Peyer's patch (tissue), 4 donors: ENCODE measurements at places on chromosomes 5 and 9. TPM values are rescaled to one million over a fixed set of nuclear protein-coding genes. Genes with fewer than 3 reads are reported as not detected.

The SOWAHA gene
- 13.2 TPM for total RNA-seq

The TMEM174 gene
- not detected for total RNA-seq

The ENTPD2 gene
- 5.0 TPM for total RNA-seq

The CDKN2A gene
- total RNA-seq, result not detected

The SLC6A19 gene
- total RNA-seq, result 9.9 TPM

The CCL19 gene
- total RNA-seq, result not detected

The SOX30 gene
- not detected for total RNA-seq

The PHYKPL gene
- 180 TPM for total RNA-seq

The SPINK13 gene
- total RNA-seq, result not detected

The LRRC26 gene
- total RNA-seq, result 37.1 TPM

The LYRM7 gene
- total RNA-seq, result 6.6 TPM

GRCh38 chr5:132669966-132670882 lies 3.6 kb upstream of the IL4 start:
- no peak overlapping the region for H3K27ac ChIP-seq
- H3K27me3 ChIP-seq, result no peaks in the 10 kb centered on the region
- DNase-seq, result no peak
- H3K36me3 ChIP-seq, result no peaks in the 10 kb centered on the region

GRCh38 chr5:13866792-13867191 lies 77.7 kb downstream of the DNAH5 start:
- no peaks in the 10 kb centered on the region for H3K36me3 ChIP-seq
- no peak overlapping the region for H3K27ac ChIP-seq

- H3K4me1 ChIP-seq, result no peaks in the 10 kb centered on the region
- no peak for DNase-seq
- no peaks in the 10 kb centered on the region for H3K27me3 ChIP-seq
- H3K4me3 ChIP-seq, result no peak overlapping the region
Observed at GRCh38 chr5:97297063-97297703, 114.1 kb upstream of the RIOK2 start.

DNA sequence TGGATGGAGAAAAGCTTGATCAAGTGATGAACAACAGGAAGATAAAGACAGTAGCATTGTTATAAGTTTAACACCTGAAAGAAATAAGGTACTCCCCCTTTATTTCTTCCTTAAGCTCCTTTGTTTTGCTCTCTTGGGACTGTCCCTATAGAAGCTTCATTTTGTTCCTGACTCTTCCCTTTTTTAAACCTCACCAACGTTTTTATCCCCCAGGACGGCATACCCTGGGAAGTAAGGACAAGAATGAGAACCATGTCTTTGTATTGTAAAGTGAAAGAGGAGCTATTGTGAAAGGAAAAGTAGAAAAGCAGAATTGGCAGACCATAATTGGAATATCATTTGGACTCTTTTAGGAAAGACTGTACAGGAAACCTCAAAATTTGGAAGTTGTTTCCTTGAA lies 1368.6 kb upstream of the C9orf72 start:
- no peaks in the 10 kb centered on the region for H3K36me3 ChIP-seq
- H3K4me1 ChIP-seq, result no peaks in the 10 kb centered on the region
- no peak for DNase-seq
- no peaks in the 10 kb centered on the region for H3K27me3 ChIP-seq
- no peak overlapping the region for H3K4me3 ChIP-seq
- H3K27ac ChIP-seq, result no peak overlapping the region

DNA sequence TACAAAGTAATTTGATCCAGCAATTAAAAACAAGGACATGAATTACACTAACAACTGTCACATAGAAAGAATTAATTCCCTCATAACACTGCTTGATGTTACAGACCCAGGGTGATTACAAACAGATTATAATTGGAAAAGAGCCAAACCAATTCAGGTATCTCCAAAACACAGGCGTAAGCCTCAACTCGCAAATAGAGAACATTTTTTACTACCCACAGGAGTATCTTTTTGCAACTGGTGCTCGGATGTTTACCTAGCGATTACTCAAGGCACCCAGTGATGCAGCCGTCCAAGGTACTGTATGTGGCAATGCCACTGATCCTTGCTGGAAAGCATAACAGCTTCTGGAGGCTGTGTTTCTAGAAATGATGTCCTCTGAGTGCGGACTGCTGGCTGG lies 386.1 kb upstream of the KIF2A start:
- no peaks in the 10 kb centered on the region for H3K4me1 ChIP-seq
- DNase-seq, result no peak
- no peak overlapping the region for H3K4me3 ChIP-seq
- no peaks in the 10 kb centered on the region for H3K36me3 ChIP-seq
- H3K27ac ChIP-seq, result no peak overlapping the region
- no peaks in the 10 kb centered on the region for H3K27me3 ChIP-seq

DNA sequence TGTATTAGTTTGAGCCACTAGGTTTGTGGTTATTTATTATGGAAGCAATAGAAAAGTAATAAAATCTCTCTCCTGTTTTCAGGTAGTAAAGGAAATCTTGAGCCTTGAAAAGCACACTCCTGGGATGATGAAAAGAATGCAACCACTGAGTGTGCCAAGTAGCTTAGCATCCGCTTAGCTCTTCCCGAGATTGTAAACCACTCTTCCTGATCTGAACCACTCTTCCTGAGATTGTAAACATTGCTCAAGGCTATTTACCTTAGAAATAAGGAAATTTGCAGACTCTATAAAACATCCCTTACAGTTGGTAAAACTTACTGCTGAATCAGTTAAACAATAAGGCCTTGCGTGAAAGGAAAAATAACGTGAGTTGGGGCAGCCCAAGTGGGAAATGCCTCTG lies 17.4 kb upstream of the IL33 start:
- H3K4me1 ChIP-seq, result no peaks in the 10 kb centered on the region
- no peak for DNase-seq
- H3K4me3 ChIP-seq, result no peak overlapping the region
- no peaks in the 10 kb centered on the region for H3K27me3 ChIP-seq
- H3K36me3 ChIP-seq, result no peaks in the 10 kb centered on the region

DNA sequence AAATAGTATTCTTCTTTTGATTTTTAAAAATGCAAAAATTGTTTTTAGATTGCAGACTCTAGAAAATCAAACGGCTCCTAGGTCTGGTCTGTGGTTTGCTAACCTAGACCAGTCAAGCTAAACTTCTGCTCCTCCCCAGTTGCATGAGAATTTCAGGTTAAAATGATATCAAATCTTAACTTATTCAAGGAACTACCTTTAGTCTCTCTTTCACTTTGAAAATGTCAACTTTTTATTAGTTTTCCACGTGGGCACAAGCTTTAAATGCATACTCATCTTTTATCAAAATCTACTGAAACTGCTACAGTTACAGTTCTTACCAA lies 8.8 kb downstream of the CAMK4 start:
- H3K27me3 ChIP-seq, result no peaks in the 10 kb centered on the region
- H3K4me1 ChIP-seq, result no peaks in the 10 kb centered on the region
- H3K4me3 ChIP-seq, result no peak overlapping the region
- H3K27ac ChIP-seq, result no peak overlapping the region
- no peak for DNase-seq

- H3K4me3 ChIP-seq, result no peak overlapping the region
- no peaks in the 10 kb centered on the region for H3K36me3 ChIP-seq
- no peaks in the 10 kb centered on the region for H3K4me1 ChIP-seq
- no peak for DNase-seq
- peak overlapping the region; percentile 92 for H3K27ac ChIP-seq
Observed at GRCh38 chr5:139666551-139666950, 18.4 kb downstream of the CXXC5 start.

GRCh38 chr9:132610661-132611060 lies 28.3 kb downstream of the BARHL1 start:
- no peak overlapping the region for H3K27ac ChIP-seq
- no peaks in the 10 kb centered on the region for H3K4me1 ChIP-seq
- DNase-seq, result no peak
- peaks cover 65% of the 10 kb centered on the region for H3K36me3 ChIP-seq
- no peaks in the 10 kb centered on the region for H3K27me3 ChIP-seq

GRCh38 chr9:23542438-23542837 lies 283.6 kb downstream of the ELAVL2 start:
- H3K27ac ChIP-seq, result no peak overlapping the region
- no peak for DNase-seq
- no peaks in the 10 kb centered on the region for H3K36me3 ChIP-seq
- no peaks in the 10 kb centered on the region for H3K27me3 ChIP-seq
- H3K4me3 ChIP-seq, result no peak overlapping the region
- no peaks in the 10 kb centered on the region for H3K4me1 ChIP-seq

DNA sequence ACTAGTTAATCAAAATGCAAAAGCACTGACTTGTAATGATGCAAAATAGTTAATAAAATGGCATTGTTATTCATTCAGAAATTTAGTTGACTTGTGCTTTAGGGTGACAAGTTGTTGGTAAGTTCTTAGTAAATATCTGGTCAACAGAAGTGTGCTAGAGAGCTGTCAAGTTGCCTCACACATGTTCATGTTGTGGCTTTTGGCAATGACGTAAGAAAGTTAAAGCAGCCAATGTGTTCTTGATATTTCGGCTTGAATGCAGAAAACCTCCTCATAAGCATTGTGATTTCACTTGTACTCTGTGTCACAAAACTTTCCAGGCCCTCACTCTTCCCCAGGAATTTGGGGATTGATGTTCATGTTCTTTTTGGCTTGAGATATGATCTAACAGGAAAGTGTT lies 626.7 kb downstream of the PRR16 start:
- H3K4me1 ChIP-seq, result no peaks in the 10 kb centered on the region
- no peak overlapping the region for H3K27ac ChIP-seq
- no peak overlapping the region for H3K4me3 ChIP-seq
- DNase-seq, result no peak
- no peaks in the 10 kb centered on the region for H3K36me3 ChIP-seq

GRCh38 chr9:128393970-128394369 lies 22.8 kb downstream of the URM1 start:
- no peaks in the 10 kb centered on the region for H3K4me1 ChIP-seq
- no peak for DNase-seq
- H3K27ac ChIP-seq, result no peak overlapping the region
- H3K4me3 ChIP-seq, result no peak overlapping the region
- no peaks in the 10 kb centered on the region for H3K27me3 ChIP-seq
- no peaks in the 10 kb centered on the region for H3K36me3 ChIP-seq

DNA sequence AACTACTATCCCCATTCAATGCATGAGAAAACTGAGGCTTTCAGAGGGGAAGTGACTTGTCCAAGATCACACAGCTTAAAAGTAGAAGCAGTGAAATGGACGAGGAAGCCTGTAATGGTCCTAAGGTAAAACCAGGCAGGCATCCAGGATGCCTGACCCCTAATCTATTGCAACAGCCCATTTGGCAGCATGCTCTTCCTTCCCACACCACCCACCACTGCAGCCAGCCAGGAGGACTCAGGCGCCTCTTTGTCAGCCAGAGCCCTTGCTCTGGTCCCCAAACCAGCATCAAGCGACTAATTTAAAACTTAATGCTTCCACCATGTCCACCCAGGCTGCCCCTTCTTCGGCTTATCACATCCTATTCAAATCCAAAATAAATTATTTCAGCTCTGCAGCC lies 541.6 kb downstream of the CDK5RAP2 start:
- DNase-seq, result no peak
- H3K27ac ChIP-seq, result no peak overlapping the region
- H3K36me3 ChIP-seq, result no peaks in the 10 kb centered on the region
- H3K4me1 ChIP-seq, result no peaks in the 10 kb centered on the region
- H3K27me3 ChIP-seq, result no peaks in the 10 kb centered on the region

GRCh38 chr9:131262327-131263032 lies 13.8 kb downstream of the FAM78A start:
- no peak overlapping the region for H3K4me3 ChIP-seq
- peak; percentile 59 for DNase-seq
- H3K27me3 ChIP-seq, result no peaks in the 10 kb centered on the region
- H3K4me1 ChIP-seq, result no peaks in the 10 kb centered on the region
- H3K36me3 ChIP-seq, result no peaks in the 10 kb centered on the region
- H3K27ac ChIP-seq, result peak overlapping the region; percentile 66

- no peak overlapping the region for H3K4me3 ChIP-seq
- no peak overlapping the region for H3K27ac ChIP-seq
- H3K4me1 ChIP-seq, result no peaks in the 10 kb centered on the region
- H3K36me3 ChIP-seq, result no peaks in the 10 kb centered on the region
- no peaks in the 10 kb centered on the region for H3K27me3 ChIP-seq
Observed at GRCh38 chr5:62256161-62257019, 49.6 kb upstream of the KIF2A start.

DNA sequence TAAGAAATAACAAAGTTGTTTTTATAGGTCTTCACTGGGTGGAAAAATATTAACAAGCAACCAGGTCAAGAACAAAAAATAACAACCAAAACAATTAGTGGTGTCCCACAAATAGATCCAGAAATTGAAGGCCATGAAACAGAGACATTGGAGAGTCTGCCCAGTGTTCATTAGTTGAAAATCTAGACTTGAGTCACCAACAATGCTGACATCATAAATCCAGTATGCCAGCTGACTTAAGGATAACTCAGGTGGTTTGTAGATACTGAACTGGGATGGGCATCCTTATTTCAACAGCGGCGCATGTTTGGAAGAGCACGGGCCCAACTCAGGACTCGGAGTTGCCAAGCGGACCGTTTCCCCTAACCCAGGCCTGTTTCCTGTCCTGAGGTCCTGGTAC lies 80.7 kb upstream of the TNFAIP8 start:
- H3K27ac ChIP-seq, result no peak overlapping the region
- no peaks in the 10 kb centered on the region for H3K36me3 ChIP-seq
- peaks cover 24% of the 10 kb centered on the region for H3K4me1 ChIP-seq
- DNase-seq, result no peak
- H3K27me3 ChIP-seq, result no peaks in the 10 kb centered on the region
- H3K4me3 ChIP-seq, result no peak overlapping the region

GRCh38 chr9:94867281-94867841 lies 140.9 kb downstream of the AOPEP start:
- H3K36me3 ChIP-seq, result no peaks in the 10 kb centered on the region
- no peaks in the 10 kb centered on the region for H3K27me3 ChIP-seq
- no peak overlapping the region for H3K4me3 ChIP-seq
- DNase-seq, result no peak
- no peaks in the 10 kb centered on the region for H3K4me1 ChIP-seq
- H3K27ac ChIP-seq, result peak overlapping the region; percentile 72

GRCh38 chr5:179558932-179559283 lies 8.6 kb downstream of the RUFY1 start:
- H3K4me3 ChIP-seq, result peak overlapping the region; percentile 62
- H3K4me1 ChIP-seq, result peaks cover 5% of the 10 kb centered on the region
- H3K36me3 ChIP-seq, result no peaks in the 10 kb centered on the region
- H3K27me3 ChIP-seq, result no peaks in the 10 kb centered on the region
- peak; percentile 60 for DNase-seq
- H3K27ac ChIP-seq, result peak overlapping the region; percentile 86

GRCh38 chr5:149353911-149354310 lies 3.9 kb upstream of the PCYOX1L start:
- no peak overlapping the region for H3K27ac ChIP-seq
- H3K4me1 ChIP-seq, result peaks cover 8% of the 10 kb centered on the region
- no peaks in the 10 kb centered on the region for H3K27me3 ChIP-seq
